ENCODE measurements at places on chromosomes 6 and 20.

DNA sequence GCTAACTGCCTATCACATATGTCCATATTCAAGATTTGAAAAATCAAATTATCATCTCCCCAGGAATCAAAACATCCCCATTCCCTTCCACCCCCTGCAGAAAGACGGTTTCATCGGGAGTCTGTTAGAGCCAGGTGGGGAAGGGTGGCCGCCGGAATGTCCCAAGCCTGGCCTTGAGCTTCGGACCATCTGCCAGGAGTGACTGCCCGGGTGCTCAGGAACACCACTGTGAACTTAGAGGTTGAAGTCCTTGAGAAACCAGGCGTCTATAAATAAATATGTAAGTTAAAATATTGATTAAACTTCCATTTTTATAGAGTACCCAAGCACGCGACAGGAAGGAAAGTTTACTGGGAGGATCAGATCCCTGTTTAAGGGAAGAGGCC, 250.8 kb downstream of the DLL1 start:
- DNase-seq: no peak

GRCh38 chr20:957544-957943, 41.4 kb upstream of the ANGPT4 start:
- no peak for DNase-seq

DNA sequence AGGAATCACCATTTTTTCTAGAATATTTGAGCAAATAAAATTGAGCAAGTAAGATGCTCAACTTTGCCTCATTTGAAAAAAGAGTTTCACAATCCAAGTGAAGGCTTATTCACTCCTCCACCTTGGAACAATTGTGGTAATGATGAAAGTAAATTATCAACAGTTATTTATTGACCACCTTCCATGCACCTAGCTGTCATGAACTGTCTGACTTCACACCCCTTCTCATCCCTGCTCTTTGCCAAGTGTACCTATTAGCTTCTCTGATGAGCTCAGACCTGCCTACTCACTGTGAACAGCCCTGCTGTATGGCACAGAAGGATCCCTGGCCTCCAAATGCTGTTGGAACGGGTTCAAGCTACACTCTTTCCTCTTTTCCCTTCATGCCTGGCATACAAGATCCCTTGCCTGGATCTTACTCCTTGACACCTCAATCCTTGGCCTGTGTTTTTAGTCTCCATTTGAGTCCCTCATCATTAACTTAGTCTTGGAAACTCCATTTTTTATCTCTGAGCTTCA, 99.0 kb upstream of the PREP start:
- DNase-seq: no peak

GRCh38 chr6:38566295-38567030, 73.3 kb downstream of the BTBD9 start:
- no peak for DNase-seq

GRCh38 chr6:109999740-110000139, 21.6 kb downstream of the GPR6 start:
- no peak for DNase-seq

DNA sequence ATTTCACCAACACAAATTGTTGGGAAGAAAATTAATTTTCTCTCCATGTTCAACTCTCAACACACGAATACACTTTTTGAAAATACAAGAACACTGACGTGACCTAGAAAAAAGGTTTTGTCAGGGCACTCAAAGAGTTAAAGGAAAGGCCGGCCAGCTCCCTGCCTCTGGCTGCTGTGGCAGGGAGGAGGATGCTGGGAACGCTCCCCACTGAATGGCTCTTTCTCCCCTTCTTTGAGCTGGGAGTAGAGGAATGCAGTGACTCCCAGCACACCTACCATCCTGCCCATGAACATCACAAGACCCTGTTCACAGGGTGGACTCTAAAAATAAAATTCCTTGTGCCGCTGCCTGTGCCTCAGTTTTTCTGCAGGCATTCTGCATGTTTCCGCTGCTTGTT, 47.0 kb downstream of the MAP3K5 start:
- DNase-seq: no peak

GRCh38 chr6:33592595-33593413, 12.7 kb upstream of the BAK1 start:
- DNase-seq: no peak

- peak; percentile 97 for DNase-seq
Observed at GRCh38 chr20:41654292-41654691, 36.1 kb upstream of the CHD6 start.

DNA sequence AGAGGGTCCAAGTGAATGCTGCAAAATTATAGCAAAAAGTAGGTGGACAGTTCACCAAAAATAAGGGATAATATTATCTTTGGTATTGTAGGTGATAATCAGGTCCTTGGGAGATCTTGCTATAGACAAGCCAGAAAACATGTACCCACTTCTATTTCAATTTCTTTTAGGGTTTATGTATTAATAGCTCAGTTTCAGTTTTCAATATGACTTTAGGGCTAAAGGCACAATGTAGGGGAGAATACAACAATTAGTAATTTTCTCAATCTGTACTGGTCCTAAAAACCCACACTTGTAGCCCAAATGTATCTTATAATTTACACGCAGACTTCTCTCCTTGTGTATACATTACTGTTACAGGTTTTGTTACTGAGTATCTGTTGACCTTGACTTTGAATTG, 307.0 kb upstream of the ID4 start:
- no peak for DNase-seq

GRCh38 chr6:163094881-163095280, 319.6 kb upstream of the QKI start:
- DNase-seq: no peak

- DNase-seq: no peak
Observed at GRCh38 chr6:24322924-24323323, 34.9 kb downstream of the DCDC2 start.

- no peak for DNase-seq
Observed at GRCh38 chr6:120869397-120869796, 464.9 kb downstream of the TBC1D32 start.

DNA sequence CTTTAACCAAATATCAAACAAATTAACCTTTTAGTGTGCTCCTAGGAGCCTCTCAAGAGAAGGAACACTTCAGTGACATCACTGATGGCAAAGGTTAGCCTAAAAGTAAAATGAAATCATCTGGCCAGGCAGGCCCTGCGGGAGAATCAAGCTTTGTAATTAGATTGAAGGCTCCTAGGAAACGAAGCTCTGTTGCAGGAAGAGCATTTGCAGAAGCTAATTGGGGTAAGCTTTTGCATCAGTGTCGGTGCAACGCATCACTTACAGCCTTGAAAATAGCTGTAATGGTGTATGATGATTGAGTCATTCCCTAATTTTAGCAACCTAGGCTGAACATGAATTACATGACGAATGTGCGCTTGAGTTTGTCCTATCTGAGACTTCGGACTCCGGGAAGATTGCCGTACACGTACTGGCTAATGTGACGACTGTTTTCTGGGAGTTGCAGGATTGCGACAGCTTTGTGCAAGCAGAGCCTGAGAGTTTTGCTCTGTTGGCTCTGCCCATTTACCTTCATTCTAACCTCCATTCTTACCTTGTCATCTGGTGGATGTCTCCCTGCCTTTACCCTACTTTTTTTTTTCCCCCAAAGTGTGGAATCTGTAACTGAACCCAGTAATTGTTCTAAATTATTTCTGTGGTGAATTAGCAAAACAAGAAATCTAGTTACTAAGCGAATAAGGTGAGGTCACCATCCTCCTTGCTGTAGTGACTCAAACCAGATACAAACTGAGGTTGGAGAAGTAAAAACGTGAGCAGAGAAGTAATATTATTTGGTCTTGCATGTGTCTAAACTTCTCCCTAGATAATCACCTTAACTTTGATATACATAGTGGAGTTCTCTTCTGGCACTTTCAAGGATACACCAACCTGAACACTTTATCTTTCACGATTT, 675.9 kb upstream of the CITED2 start:
- DNase-seq: no peak

DNA sequence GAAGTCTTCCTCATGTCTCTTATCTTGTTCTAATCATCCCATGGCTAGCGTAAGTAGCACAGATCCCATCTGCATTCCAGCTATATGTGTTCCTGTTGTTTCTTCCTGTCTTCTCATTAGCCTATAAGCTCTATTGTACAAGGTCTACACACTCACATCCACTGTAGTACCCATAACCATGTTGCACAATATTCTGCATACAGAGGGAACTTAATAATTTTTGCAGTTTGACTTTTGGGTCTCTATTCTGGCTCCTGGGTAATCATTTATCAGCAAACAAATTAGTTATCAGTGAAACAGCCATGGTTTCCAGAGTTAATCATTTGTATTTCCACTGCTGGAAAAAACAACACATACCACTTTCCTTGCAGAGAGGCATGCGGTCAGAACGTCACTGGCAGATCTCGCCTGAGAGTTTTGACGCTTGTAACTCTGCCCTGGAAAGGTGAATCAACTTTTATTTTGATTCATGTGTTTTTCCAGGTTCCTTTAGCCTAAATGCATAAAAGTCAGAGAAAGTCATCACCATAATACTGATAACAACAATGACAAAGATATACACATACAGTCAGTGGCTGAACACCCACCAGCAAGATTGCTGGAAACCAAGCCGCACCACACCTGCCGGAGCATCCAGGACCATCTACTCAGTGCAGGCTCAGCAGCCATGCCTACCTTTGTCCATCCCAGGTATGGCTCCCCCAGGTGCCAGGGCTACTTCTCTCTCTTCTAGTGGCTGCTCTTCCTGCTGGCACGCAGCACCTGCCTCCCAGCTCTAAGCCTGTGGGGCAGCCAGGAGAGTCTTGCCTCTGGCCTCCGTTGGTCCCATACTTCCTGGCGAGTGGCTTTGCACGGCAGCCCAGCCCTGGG, 158.2 kb downstream of the QRSL1 start:
- no peak for DNase-seq

GRCh38 chr6:71393981-71394432, 105.4 kb downstream of the OGFRL1 start:
- peak; percentile 8 for DNase-seq

DNA sequence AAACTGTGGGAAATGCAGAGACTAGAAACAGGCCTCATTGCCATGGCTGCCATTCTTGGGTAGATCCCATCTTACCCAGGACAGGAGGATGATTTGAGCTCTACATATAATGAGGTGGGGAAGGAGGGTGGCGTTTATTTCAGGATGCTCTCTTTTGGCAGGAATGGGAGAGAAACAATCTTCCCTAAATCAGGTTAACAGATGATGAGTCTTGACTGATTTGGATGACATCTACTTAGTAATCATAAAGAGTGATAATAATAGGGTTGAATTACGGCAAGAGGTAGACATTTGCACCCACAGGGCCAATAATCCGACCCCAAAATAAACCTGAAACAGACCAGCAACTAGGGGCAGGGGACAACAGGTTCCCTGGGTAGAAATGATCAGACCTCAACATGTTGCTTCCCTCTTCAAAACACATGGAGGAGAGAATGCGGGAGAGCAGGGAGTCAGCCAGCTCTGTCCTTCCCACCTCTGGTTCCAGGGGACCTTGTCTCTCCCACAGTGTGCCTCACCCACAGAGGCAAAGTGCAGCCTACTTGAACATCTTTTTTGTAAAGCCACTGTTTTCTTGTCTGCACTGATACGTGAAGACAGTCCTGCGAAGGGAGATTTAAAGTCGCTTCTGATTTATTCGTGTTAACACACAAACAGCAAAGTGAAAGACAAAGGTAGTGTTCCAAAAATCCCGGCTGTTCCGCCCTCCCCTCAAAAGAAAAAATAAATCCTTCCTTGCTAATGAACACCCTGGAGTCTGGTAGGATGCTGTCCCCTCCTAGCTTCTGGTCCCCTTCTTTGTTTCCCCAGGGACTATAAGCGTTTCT, 3.9 kb downstream of the FOXQ1 start:
- DNase-seq: no peak

- DNase-seq: no peak
Observed at GRCh38 chr6:93746892-93747291, 327.5 kb upstream of the EPHA7 start.

GRCh38 chr6:143817621-143818020, 25.5 kb upstream of the LTV1 start:
- no peak for DNase-seq

GRCh38 chr20:10469599-10469998, 34.5 kb downstream of the SLX4IP start:
- DNase-seq: peak; percentile 97

- DNase-seq: no peak
Observed at GRCh38 chr6:40563111-40563510, 24.1 kb downstream of the LRFN2 start.

DNA sequence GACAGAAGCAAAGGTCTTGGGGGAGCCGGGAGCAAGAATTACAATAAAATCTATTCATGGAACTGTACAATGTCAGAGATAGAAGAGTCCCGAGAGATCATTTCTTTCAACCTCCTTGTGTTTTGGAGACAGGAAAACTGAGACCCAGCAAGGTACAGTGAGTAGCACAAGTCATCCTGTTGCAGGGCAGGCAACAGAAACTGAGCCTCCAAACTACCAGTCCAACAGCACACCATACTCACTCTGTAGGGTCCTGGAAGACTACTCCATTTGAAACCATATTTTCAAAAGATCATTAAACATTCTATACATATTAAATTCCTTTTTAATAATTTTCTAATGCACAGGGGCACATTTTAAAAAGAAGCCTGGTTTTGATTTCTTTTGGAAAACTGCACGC, 14.4 kb downstream of the ATXN1 start:
- no peak for DNase-seq

DNA sequence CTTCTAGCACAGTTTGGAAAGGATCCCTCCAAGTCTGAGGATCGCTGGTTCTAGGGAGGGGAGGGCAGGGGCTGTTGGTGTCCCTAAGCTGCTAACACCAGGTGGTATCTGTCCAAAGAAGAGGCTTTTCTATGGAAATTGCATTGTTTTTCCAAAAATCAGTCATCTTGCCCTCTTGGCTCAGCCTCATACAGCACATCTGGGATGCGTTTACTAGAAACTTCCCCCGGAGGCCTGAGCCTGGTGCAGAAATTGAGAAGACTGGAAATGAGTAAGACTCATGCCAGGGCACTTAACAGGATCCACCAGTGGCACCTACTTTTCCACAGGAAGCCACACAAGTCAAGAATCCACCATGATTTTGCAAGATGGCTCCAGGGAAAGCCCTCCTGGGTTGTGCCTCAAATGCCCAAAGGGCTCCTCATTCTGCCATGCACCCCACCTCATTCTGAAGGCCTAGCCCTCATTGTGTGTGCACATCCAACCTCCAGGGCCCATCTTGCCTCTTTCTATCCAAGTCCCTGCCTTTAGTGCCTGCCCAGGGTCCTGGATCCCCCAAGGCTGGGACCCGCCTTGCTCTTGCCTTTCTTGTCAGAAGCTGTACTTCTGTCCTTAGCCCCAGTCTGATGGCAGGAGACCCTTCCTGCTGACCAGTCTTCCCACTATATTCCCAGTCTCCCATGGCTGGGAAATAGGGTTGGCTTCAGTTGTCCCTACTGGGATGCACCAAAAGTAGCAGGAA, 97.6 kb downstream of the MRPL14 start:
- DNase-seq: no peak

DNA sequence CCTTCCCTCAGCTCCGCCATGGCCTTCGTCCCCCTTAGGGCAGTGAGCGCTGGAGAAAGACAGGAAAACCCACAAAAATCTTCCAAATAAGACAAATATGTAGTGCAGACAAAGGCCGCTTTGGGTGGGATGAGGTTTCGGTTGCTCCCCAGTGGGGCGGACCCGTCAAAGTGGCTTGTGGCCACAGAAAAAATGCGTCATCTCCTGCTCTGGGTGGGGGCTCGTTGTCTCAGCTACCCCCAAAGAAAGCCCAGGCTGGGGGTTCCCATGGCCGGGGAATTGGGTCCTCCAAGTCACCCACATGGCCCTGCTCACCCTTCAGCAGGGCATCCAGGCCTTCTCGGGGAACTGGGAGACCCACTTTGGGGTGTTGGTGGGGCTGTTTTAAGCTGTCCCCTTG, 21.9 kb upstream of the SCUBE3 start:
- no peak for DNase-seq

GRCh38 chr6:37236921-37237320, 20.7 kb upstream of the TBC1D22B start:
- no peak for DNase-seq

Data from NCI-H345 (cell line).